ENCODE measurements at places on chromosomes 4 and X. TPM values are rescaled to one million over a fixed set of nuclear protein-coding genes. Genes with fewer than 3 reads are reported as not detected.

Gene SSX2B
- not detected for total RNA-seq

Gene CLDN22
- total RNA-seq: not detected

DNA sequence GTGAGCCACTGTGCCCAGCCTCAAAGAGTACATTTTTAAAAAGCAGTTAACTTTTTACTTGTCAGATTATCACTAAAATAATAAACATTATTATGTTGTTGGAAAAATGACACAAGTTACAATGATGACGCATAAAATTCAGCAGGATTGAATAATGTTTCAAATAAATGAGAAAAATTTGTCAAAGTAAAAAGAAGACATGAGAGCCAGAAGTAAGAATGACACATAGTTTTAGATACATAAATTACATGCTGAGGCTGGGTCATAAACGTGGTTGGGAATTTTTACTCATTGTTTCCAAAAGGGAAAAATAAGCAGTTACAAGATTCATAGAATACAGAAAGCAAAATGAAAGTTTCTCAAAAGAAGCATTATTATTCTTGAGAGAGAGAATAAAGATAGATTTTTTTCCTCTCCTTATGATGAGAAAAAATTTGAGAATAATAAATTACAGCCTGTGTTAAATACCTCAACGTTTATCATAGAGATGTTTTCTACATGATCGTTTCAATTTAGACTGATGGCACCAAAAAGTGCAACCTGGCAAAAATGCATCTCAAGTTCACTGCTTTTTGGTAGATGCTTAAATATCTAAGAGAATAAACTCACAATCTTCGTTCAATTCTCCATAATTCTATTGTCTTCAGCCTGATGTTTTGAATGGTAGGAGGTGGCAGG lies 40.4 kb downstream of the GUCY1B1 start:
- DNase-seq: no peak

DNA sequence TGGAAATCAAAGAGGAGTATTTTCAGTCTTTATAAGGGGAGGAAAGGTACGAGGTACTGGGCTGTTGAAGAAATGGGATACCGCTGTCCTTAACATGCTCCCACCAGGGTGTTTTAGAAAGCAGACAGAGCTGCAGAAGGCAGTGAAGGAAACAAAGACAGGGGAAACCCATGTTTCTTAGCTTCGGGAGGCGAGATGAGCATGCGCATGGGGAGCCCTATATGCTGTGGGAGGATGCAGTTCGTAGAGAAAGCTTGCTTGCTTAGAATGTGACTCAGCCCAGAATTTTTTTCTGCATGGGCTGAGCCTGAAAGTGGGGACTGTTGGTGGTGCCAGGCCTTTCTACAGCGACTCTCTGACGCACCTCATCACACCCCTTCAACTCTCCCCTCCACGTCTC lies 28.8 kb upstream of the SCOC start:
- DNase-seq: no peak

GRCh38 chr4:61251129-61251528 lies 51.0 kb downstream of the ADGRL3 start:
- no peak for DNase-seq

DNA sequence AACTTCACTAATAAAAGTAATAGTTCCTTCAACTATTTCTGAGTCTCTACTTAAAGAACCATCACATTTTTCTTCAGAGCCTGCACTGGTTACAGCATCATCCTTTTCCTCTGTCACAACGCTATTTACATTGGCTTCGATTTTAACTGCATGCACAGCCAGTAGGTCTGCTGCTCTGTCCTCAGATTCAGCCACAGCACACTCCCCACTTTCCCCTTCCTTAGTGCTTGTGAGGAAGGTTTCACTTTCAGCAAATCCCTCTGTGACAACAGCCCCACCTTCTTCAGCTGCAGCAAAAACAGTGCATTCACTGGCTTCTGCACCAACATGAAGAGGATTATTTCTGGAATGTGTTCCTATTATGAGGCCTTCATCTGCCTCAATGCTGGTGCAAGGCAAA lies 25.7 kb downstream of the BOD1L1 start:
- DNase-seq: no peak

- no peak for DNase-seq
These were observed 1.4 kb upstream of the FAM53A start for GRCh38 chr4:1685235-1686150.

DNA sequence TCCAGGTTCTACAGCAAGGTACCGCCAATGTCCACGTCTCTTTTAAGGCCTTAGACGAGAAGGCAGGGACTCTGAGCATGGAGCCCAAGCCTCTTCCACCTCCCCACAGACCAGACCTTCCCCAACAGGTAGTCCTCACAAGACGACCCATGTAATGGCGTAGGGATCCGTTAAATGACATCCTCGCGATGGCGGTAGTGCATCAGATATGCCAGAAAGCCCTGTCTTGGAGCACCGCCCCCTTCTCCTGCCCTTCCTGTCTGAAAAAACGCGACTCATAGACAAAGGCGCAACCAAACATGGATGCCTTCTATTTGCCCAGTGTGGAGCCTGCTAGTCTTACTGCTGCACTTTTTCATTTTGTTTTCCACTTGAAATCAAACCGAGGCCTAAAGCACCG lies 185.4 kb downstream of the OR13H1 start:
- DNase-seq: no peak

- DNase-seq: no peak
These were observed 25.3 kb upstream of the ARHGEF38 start for GRCh38 chr4:105527081-105527480.

DNA sequence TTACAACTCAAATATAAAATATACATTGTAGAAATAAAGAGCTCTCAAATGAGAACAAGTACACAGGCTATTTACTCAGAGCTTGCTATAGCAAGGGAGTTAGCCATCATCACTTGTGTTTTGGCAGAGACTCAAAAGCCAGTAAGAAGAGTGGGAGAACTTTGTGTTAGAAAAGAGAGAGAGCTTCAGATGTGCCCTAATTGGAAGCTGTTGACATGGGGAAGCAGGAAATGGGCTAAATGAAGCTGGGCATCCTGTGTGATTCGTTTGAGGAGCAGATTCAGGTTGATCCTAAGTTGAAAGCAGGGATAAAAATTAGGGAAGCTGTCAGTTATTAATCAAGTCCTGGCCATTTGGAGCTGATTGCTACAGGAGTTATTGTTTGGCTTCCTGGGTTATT lies 207.4 kb upstream of the MAOA start:
- DNase-seq: no peak

DNA sequence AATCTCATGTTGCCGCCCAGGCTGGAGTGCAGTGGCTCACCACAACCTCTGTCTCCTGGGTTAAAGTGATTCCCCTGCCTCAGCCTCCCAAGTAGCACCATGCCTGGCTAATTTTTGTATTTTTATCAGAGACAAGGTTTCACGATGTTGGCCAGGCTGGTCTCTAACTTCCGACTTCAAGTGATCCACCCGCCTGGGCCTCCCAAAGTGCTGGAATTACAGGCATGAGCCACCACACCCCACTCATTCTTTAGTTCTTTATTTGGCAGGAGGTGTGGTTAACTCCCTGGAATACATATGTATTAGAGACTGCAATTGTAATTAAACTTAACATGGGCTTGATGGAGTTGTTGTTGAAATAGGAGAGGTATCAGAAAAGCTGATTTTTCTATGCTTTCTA lies 1396.9 kb upstream of the IGFBP7 start:
- no peak for DNase-seq

GRCh38 chr4:110049951-110050925 lies 137.6 kb downstream of the EGF start:
- peak; percentile 72 for DNase-seq

DNA sequence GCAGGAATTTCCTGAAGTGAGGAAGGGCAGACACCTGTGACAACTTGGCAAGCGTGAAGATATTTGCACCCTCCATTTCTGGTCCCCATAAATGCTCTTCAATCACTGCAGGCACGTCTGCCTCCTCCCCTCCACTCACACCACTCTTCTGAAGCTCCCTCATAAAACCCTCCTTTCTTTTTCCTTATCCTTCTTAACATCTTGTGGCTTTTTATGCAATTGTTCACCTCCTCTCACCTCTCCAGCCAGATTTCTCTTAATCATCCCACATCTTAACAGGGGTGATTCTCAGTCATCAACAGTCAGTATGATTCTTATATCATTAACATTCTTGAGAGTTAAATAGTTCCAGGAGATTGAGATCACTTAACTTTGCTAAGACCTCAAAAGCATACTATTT lies 277.4 kb downstream of the SPRY1 start:
- no peak for DNase-seq

DNA sequence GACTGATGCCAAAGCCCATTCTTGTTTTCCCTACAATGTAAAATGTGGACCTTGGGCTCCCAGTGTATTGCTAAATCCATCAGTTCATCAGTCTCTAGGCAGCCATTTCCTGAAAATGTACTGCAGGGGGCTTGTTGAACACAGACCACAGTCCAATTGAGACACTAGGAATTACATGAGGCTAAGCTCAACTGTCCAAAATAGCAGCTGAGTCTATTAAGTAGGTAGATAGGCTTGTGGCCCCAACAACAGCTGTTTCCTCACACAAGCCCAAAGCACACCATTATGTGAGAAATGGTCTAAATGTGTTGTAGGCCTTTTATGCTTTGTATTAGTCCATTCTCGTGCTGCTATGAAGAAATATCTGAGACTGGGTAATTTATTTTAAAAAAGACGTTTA lies 60.0 kb upstream of the PAK3 start:
- DNase-seq: no peak
